ENCODE measurements at places on chromosomes 16 and 17.
A peak's percentile ranks its signal among the peaks of the same experiment; 100 is the strongest.

DNA sequence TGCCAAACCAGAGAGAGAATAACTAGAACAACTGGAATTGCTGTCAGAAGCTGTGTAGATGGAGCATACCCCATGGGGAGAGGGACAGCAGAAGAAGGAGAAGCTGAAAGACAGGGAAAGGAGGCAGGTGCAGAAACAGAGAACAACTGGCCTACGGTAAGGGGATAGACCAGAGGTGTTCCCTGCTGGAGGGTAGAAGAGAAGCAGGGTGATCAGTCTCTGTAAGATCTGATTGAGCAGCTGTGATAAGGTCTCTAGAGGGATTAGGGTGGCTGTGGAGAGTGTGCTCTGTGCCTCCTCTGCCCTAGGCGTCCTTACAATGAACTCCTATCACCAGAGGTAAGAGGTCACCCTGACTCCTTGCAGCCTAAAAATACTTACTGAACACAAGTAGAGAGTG lies 30.4 kb upstream of the HS3ST3B1 start:
- no peak overlapping the region for H3K27ac ChIP-seq
- H3K4me3 ChIP-seq = no peak overlapping the region
- no peak for DNase-seq
- H3K4me1 ChIP-seq = no peaks in the 10 kb centered on the region
- no peaks in the 10 kb centered on the region for H3K36me3 ChIP-seq
- no peaks in the 10 kb centered on the region for H3K27me3 ChIP-seq

- H3K27me3 ChIP-seq = no peaks in the 10 kb centered on the region
- no peak overlapping the region for H3K4me3 ChIP-seq
- no peak for DNase-seq
- no peaks in the 10 kb centered on the region for H3K4me1 ChIP-seq
- peaks cover 8% of the 10 kb centered on the region for H3K36me3 ChIP-seq
These were observed 99.7 kb downstream of the CYTH1 start for GRCh38 chr17:78682363-78682762.

DNA sequence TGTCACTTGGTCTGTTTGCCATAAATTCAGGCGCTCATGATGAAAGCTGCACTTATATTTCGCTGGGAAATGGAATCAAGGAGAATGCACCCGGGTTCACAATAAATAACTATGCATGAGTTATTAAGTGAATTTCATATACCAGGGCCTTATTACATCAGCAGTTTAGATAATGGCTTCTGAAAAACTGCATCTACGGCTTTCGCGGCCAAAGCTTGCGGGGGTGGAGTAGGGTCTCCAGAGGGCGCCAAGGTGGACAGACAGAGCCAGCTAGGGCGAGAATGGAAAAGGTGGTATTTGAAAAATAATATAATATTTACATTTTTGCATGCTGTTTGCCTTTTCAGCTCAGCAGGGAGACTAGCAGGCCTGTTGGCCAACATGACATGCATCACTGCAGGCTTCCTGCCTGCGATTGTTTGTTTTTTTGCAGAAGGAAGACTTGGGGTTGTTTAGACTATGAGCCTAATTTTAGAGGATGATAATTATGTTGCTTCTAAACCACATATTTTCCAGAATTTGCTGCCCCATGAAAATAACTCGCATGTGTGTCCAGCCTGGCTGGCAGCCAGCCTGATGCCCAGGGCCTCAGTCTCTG lies 173.8 kb upstream of the IRX3 start:
- no peaks in the 10 kb centered on the region for H3K27me3 ChIP-seq
- H3K27ac ChIP-seq = no peak overlapping the region
- no peak overlapping the region for H3K4me3 ChIP-seq
- H3K4me1 ChIP-seq = no peaks in the 10 kb centered on the region
- H3K36me3 ChIP-seq = no peaks in the 10 kb centered on the region

- H3K27me3 ChIP-seq = no peaks in the 10 kb centered on the region
- H3K4me3 ChIP-seq = peak overlapping the region; percentile 32
- H3K4me1 ChIP-seq = peaks cover 28% of the 10 kb centered on the region
- H3K36me3 ChIP-seq = peaks cover 14% of the 10 kb centered on the region
- peak overlapping the region; percentile 75 for H3K27ac ChIP-seq
- no peak for DNase-seq
These were observed 7.9 kb downstream of the UBTF start for GRCh38 chr17:44211281-44212265.

- DNase-seq = no peak
- H3K36me3 ChIP-seq = no peaks in the 10 kb centered on the region
- H3K27ac ChIP-seq = no peak overlapping the region
- H3K4me1 ChIP-seq = no peaks in the 10 kb centered on the region
- peaks cover 88% of the 10 kb centered on the region for H3K27me3 ChIP-seq
- H3K4me3 ChIP-seq = no peak overlapping the region
These were observed 14.8 kb downstream of the TRARG1 start for GRCh38 chr17:1294157-1294717.

DNA sequence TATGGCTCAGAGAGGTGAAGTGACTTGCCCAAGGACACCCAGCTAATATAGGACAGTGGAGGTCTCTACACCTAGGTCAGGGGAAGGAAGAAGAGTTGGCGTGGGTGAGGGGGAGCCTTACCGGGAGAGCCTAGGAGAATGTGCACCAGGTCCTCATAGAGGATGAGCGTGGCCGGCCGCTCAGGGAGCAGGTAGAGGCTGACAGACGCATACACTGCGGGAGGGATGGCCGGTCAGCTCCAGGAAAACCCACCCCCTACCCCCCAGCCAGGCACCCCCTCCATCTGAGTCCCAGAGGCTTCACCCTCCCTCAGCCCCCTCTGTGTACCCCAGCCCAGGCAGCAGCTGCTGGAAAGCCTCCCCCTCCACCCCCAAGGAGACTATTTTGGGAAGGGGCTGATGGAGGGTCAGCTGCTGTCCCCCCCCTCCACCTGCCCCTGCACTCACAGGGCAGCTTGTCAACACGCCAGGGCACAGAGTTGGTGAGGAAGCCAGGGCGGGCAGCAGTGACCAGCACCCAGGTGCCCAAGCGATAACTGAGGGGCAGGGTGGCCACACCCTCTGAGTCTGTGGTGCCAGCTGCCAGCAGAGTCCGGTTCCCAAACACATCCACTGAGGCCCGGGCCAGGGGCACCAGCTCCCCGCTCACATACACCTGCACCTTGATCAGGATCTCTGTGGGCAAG lies 4.1 kb downstream of the FAM171A2 start:
- H3K4me1 ChIP-seq = peaks cover 11% of the 10 kb centered on the region
- no peak overlapping the region for H3K27ac ChIP-seq
- H3K36me3 ChIP-seq = no peaks in the 10 kb centered on the region
- H3K27me3 ChIP-seq = peaks cover 3% of the 10 kb centered on the region
- no peak overlapping the region for H3K4me3 ChIP-seq

- no peak overlapping the region for H3K27ac ChIP-seq
- no peaks in the 10 kb centered on the region for H3K27me3 ChIP-seq
- no peaks in the 10 kb centered on the region for H3K36me3 ChIP-seq
These were observed 19.0 kb upstream of the MON1B start for GRCh38 chr16:77171745-77172635.

GRCh38 chr16:48913384-48913783 lies 303.4 kb upstream of the N4BP1 start:
- no peaks in the 10 kb centered on the region for H3K4me1 ChIP-seq
- H3K27me3 ChIP-seq = no peaks in the 10 kb centered on the region
- H3K36me3 ChIP-seq = no peaks in the 10 kb centered on the region
- no peak overlapping the region for H3K27ac ChIP-seq

- H3K4me3 ChIP-seq = no peak overlapping the region
- no peak overlapping the region for H3K27ac ChIP-seq
- no peaks in the 10 kb centered on the region for H3K36me3 ChIP-seq
These were observed 23.3 kb downstream of the CPNE2 start for GRCh38 chr16:57115514-57116182.

DNA sequence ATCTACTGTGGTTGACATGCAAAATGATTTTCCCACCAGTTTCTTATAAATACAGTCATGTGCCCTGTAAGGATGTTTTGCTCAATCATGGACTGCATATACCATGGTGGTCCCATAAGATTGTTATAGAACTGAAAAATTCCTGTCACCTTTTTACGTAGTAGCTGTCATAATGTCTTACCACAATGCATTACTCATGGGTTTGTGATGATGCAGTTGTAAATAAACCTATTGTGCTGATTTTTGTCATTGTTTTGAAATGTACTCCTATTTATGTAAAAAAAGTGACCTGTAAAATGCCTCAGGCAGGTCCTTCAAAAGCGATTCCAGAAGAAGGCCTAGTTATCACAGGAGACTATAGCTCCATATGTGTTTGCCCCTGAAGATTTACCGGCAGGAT lies 695.4 kb upstream of the KIF2B start:
- H3K27me3 ChIP-seq = no peaks in the 10 kb centered on the region
- H3K4me1 ChIP-seq = no peaks in the 10 kb centered on the region
- H3K36me3 ChIP-seq = no peaks in the 10 kb centered on the region
- H3K4me3 ChIP-seq = no peak overlapping the region

GRCh38 chr17:41490000-41490990 lies 585 bp upstream of the KRT36 start:
- no peaks in the 10 kb centered on the region for H3K36me3 ChIP-seq
- H3K4me3 ChIP-seq = no peak overlapping the region
- H3K27ac ChIP-seq = no peak overlapping the region
- no peak for DNase-seq
- H3K4me1 ChIP-seq = no peaks in the 10 kb centered on the region
- H3K27me3 ChIP-seq = no peaks in the 10 kb centered on the region
